ENCODE measurements at places on chromosomes 1 and 21.
A peak's percentile ranks its signal among the peaks of the same experiment; 100 is the strongest.

DNA sequence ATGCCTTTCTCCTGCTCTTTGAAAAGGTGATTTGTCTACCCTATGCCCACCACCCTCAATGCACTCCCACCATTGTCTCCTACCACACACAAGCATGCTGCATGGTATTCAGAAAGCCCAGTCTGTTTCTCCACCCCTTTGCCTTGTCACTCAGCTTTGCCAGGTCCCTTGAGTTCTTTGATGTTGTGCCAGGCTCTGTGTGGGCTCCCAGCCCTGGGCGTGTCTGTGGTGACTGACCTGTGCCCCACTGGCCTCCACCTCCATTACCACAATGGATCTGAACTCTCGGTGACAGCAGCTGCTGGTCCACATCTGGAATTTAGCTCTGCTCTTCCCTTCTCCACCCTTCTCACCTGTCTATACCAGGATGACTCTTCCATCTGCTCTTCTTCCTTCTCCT lies 34.9 kb downstream of the ATP2B4 start:
- DNase-seq = no peak

GRCh38 chr1:182391362-182392049 lies at the start of gene GLUL:
Gene GLUL (minus strand): TSS chr1:182391790. CDS start chr1:182388737, 3,053 bp downstream.
- DNase-seq = peak; percentile 86

GRCh38 chr1:48251821-48252220 lies 29.3 kb downstream of the SLC5A9 start:
- no peak for DNase-seq

GRCh38 chr1:220974431-220974830 lies 95.2 kb downstream of the HLX start:
- DNase-seq = no peak

DNA sequence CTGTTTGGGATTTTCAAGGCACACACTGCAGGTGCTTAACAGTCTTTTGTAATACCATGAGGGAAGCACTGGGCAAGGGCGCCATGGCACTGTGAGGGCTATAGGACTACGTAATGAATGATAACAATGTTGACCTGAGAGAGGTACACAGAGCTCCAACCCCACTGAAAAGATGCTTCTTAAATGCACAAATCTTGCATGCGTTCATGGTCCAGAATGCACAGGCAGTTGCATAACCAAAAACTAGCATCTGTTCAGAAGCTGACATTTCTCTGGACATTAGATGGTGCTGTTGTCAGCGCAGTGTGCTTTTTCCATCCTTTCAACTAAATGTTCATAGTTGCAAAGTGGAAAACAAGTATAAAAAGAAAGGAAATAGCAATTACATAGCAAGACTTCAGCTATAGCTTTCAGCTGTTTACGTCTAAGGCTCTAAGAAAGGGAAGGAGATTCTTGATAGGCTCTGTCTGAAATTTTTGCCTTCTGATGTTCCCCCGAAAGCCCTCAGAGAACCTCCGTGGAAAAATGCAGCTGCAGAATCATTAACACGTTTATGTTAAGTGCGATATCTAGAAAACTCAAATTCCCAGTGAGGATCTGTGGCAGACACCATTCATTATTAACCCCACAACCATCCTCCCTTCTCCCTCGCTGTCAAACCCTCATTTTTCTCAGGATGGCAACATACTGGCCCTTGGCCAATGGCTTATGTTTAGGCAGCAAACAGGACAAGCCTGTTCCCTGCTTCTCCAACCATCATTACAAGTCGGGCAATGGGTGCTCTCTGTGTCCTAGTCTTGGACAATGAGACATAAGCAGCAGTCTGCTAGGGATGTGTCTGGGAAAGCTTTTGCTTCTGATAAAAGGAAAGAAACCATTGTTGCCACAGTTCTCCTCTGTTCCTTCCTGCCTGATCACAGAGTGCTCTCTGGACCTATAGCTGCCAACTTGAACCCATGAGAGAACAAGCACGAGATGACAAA lies 8.2 kb upstream of the TARBP1 start:
- DNase-seq = no peak

- no peak for DNase-seq
Measured at GRCh38 chr1:90335558-90335957, 340.6 kb downstream of the ZNF326 start.

GRCh38 chr1:202106340-202107254 lies 16.1 kb upstream of the GPR37L1 start:
- no peak for DNase-seq

DNA sequence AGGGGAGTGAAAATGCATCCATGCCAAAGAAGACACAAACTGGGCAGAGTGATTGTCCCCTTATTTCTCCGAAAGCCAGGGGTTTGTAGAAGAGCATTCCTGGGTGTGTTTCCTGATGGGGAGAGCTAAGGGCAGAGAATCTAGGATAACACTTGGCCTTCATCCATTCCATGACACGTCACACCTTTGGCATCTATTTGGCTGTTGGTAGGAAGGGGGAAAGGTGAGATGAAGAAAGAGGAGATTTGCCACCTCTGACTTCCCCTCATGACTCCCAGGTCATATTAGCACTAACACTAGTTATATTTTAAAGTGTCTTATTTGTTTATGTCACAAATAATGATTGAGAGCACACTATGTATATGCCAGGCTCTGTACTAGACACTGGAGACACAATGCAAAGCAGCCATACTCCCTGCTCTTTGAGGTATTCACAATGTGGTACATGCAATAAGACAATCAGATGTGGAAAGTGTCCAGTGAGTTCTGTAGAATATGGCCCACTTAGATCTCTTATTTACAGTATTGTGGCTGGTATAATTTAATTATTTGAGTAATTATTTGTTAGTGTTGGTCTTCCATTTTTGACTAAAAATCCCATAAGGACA lies 54.5 kb upstream of the GADD45A start:
- no peak for DNase-seq

DNA sequence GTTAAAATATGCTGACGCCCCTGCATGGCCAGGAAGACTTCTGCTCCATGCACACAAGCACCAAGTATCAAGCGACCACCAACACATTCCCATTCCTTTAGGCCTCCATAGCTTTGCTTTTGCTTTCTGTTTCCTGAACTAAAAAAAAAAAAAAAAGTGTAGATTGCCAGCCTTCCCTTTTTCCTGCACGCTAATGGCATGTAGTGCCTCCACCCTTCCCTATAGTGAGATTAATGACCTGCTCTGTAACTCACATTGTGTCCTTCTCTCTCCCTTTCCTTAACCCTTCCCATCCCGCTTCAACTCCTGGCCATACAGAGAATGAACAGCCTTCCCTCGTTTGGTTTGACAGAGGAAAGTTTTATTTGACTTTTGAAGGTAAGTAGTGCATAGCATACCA lies 57.1 kb upstream of the DYNLT5 start:
- no peak for DNase-seq

DNA sequence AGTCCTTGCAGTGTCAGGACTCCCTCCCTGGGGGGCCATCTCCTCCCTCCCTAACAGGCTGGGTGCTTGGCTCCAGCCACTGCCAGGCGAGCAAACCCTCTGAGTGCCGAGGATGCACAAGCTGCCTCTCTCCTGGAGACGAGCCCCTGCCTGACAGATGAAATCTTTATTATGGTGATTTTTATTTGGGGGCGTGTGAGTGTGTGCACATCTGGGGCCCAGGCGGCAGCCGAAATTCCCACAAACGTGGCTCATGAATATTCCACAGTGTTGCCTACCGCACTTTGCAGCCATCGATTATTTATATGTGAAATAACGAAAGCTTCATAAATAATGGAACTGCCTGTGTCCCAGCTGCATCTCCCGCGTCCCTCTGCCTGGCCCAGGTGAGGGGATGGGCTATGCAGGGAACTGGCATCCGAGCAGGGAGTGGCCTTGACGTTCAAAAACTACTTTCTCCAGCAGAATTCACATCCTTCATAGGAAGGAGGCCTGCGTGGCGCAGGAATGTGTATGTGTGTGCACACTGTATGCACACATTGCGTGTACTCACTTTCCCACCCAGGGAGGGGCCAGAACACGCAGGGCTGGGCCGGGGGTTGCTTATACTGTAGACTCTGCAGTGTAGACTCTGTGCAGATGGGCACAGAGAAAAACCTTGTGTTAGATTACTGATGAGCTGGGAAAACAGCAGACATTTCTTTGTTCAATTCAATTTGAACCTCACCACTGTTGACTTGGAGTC lies 73.1 kb downstream of the UBIAD1 start:
- no peak for DNase-seq

DNA sequence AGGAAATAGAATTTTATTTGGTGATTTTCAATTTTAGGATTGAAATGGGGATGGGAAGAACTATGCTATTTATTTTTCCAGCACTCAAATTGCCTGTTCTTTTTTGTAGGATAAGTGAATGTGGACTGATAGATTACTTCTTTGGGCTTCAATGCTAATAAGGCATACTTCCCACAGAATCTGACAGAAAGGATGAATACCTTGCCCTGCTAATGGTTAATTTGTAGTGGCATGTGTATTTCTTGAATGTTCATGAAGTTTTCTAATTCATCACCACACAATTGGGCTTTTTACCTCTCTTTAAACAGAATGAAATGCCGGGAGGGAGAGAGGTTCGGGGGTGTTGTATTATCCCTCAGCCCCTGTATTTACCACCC lies 369.1 kb upstream of the ADGRL2 start:
- no peak for DNase-seq

DNA sequence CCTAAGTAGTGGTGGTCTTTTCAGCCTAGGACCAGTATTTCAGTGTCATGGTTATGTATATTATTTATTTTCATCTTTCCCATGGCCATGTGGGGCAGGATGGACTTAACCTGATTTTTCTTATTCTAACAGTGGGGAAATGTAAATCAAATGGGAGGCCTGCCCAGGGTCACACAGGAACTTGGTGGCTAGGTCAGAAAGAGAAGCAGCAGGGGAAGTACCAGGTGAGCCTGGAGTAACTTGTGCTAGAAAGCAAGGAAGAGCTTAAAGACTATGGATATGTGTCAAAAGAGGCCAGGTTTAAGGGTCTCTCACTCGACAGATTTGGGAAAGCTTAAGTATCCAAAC lies 936 bp downstream of the ZFP69B start:
- no peak for DNase-seq

- DNase-seq = no peak
Measured at GRCh38 chr1:16026723-16027484, 5.1 kb downstream of the CLCNKA start.

GRCh38 chr1:203422656-203423055 lies 53.0 kb upstream of the PRELP start:
- DNase-seq = no peak

DNA sequence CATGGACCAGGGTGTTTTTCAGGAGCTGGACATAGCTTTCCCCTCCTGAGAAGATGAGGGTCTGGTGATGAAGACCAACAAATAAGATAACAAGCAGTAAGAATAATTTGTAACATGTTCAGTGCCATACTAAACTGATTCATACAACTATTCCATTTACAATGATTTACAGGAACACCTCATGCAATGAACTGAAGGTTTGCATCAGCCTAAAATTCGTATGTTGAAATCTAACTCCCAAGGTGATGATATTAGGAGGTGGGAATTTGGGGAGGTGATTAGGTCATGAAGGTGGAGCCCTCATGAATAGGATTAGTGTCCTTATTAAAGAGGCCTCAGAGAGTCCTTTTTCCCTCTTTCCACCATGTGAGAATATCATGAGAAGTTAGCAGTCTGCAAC lies 15.9 kb upstream of the NIBAN1 start:
- DNase-seq = no peak

DNA sequence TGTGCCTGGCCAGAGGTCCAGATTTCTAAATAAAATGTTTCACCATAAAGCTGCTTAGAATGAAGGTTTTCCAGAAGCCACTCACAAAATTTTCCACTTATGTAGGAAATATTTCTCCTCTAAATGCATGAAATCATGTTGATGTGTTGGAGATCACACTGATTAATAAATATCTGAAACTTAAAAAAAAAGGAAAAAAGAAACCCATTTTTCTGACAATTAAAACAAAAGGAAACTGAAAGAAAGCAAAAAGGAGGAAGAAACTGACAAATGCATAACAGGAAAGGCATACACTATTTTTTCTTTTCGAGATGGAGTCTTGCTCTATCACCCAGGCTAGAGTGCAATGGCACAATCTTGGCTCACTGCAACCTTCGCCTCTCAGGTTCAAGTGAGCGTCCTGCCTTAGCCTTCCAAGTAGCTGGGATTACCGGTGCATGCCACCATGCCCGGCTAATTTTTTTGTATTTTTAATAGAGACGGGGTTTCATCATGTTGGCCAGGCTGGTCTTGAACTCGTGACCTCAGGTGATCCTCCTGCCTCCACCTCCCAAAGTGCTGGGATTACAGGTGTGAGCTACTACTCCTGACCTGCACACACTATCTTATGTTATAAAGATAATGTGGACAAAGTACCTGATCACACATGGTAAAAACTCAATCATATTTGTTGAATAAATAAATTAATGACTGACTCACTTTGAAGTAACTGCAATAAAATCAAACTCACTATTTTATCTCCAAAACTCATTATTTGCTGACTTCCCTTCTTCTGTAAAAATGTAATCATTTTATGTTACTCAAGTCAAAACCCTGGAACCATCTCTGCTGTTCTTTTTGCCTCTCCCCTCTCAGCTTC lies 149.8 kb upstream of the NR5A2 start:
- DNase-seq = no peak

DNA sequence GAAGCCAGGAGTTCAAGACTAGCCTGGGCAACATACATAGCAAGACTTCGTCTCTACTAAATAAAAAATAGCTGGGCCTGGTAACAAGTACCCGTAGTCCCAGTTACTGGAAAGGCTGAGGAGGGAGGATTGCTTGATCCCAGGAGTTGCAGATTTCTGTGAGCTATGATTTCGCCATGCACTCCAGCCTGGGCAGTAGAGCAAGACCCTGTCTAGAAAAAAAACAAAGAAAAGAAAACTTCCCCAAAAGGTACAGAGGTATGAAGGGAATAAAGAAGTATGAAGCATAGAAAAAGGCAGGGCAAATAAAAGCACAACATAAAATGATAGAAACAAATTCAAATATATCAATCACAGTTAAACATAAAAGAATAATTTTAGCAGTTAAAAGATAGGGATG lies 28.7 kb downstream of the RPRD2 start:
- DNase-seq = no peak

- DNase-seq = no peak
Measured at GRCh38 chr1:53725238-53725689, 13.7 kb downstream of the GLIS1 start.

DNA sequence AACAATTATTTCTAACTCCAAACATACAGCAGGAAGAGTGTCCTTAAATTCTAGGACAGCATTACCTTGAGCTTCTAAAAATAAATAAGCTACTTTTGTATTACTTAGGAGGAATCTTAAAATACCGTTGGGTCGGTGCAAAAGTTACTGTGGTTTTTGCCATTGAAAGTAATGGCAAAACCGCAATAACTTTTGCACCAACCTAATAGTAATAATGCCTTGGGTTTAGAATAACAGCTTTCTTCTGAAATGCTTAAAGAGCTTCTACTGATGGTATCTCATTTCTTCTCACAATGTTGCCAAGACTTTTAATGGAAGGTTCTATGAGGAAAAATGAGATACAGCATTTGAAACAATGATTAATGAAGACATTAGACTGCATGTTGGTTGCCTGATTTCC lies 179.9 kb downstream of the SEC16B start:
- DNase-seq = no peak

GRCh38 chr1:51689643-51690042 lies 72.8 kb downstream of the OSBPL9 start:
- no peak for DNase-seq
